Stimulated activated CD8-positive, alpha-beta memory T cell treated with anti-CD3 and anti-CD28 coated beads, Interleukin-4, amount 100 ng/mL, for 1 hour (primary cell): ENCODE measurements at places on chromosomes 1 and 21.
A peak's percentile ranks its signal among the peaks of the same experiment; 100 is the strongest.

DNA sequence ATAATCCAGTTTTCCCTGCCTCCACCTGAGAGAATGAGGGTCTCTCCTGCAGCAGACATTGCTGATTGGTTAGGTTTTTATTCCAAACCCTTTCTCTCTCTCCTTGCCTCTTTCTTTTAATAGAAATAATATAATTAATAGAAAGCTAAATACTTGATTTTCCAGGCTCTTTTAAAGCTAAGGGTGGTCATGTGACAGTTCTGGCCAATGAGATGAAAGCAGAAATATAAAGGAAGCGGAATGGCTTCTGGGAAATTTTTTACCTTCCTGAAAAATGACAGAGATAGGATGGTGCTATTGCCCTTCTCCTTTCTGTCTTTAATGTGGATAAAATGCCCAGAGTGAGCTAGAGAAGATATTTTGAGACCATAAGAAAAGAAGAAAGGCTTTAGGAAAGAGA lies 35.6 kb downstream of the DNAI4 start:
- DNase-seq, result no peak

- DNase-seq, result no peak
These were observed 57.7 kb downstream of the VWA5B1 start for GRCh38 chr1:20348326-20348915.

DNA sequence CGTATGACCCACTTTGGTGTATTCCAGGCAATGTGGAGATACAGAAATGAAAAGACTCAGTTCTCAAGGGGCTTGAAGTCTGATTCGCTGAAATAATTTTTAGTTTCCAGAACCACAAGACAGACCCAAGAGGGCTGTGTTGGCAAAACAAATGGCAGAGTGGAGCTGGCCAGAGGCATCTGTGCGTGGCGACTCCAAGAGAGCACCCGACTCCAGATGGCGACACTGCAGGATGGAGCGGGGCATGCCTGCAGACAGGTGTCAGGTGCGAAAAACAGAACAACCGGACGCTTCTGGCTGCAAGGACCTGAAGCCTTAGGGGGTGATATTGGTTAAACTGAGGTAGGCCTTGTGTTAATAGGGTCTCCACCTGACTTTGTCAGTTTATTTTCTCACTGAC lies 31.7 kb upstream of the COQ8A start:
- no peak for DNase-seq

GRCh38 chr1:200226268-200226968 lies 183.4 kb downstream of the ZNF281 start:
- no peak for DNase-seq

DNA sequence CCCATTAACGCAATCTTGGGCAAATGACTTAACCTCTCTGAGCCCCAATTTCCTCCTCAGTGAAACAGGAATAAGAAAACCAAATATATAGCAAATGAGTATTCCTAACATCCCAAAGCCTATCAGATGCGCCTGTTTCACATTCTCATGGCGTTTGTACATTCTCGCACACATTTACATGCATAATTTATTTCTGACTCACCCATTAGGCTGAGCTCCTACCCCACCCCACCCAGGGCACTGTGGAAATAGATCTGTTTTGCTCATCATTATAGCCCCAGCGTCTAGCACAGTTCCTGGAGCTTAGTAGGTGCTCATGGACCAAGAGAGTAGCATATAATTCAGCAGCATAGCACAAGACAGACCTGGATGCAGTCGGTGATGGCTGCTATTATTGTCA lies 146.1 kb upstream of the VANGL1 start:
- no peak for DNase-seq

DNA sequence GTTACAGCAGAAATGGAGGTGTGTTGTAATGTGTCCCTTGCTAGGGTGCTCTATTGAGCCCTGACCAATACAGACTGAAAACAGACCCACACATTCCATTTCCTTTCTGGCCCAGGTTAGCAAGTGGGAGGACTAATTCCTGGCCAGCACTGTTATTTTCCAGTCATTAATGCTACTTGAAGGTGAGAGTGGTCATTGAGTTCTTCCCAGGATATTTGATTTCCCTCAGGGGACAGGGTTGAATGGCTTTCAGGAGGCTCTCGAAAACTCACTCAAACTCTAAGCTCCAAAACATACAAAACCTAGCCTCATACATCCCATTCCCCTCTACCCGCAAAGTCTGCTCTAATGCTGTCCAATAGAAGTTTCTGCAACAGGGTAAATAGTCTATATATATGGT lies 6.2 kb downstream of the LRRC52 start:
- no peak for DNase-seq

DNA sequence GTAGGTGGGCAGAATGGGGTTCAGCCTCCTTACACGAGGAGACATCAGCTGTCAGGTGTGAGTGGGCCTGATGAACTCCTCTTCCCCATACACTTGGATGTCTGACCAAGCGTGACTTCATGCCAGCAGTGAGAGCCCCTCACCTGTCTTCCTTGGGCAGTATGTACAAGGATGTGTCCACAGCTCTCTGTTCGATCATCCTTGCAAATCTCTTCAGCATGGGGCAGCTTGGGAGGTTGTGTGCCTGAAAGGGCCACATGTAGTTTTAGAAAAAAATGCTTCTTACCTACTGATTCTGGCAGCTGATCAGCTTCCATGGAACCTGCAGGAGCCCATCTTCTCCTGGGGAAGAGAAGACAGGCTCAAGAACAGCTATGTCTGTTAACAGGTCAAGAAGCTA lies 18.0 kb downstream of the ACP6 start:
- no peak for DNase-seq

- no peak for DNase-seq
These were observed 5.9 kb downstream of the PKLR start for GRCh38 chr1:155295183-155295941.

- no peak for DNase-seq
These were observed 40.7 kb downstream of the COA6 start for GRCh38 chr1:234413990-234414389.

DNA sequence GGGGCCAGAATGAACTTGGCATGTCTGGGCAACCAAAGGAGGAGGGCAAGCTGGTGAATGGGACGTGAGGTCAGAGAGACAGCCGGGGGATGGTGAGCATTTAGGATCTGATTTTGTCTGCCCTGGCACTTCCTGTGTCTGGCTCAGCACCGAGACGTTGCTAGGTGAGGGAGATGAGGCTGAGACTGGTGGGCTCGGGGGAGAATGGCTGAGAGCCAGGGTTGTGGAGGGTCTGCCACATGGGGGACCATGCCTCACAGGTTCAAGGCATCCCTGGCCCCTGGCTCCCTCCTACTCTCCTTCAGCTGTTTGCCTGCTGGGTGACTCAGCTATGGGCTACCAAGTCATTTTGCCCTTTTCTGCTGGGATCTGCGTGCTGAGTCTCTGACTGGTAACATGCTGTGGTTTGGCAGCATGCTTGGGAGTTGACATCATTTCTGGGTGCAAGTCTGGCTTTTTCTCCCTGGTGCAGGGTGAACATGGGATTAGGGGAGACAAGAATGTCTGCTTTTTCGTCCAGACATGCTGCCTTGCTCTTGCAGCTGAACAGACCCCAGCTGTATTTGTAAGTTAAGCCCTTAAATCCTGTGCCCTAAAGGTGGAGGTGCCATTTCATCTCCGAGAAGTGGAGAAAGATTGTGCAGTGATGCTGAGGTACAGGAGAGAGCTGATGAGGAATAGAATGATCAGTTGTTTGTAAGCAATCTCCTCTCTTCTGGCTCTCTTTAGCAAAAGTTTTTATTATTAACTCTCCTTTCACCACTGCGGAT lies 17.6 kb downstream of the GALNT2 start:
- DNase-seq, result no peak

DNA sequence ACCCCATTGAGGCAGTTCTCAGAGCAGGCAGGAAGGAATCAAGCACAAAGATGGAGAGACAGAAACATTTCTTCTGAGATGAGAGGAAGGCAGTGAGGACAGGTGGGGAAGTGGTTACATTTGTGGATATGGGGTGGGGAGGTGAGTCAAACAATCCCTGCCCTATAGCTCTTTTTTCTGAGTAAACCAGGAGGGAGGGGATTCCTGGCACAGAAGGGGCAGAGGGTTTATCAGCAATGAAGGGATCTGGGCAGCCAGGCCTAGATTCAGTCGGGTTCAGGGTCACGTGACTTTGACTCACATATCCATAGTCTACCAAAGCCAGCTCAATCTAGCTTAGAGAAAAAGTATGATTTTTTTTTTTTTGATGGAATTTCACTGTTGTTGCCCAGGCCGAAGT lies 15.7 kb upstream of the PHC2 start:
- no peak for DNase-seq

- DNase-seq, result no peak
These were observed 72.8 kb downstream of the S100B start for GRCh38 chr21:46532080-46532479.

- DNase-seq, result peak; percentile 76
These were observed 420 bp downstream of the CFAP57 start for GRCh38 chr1:43172527-43172972.

DNA sequence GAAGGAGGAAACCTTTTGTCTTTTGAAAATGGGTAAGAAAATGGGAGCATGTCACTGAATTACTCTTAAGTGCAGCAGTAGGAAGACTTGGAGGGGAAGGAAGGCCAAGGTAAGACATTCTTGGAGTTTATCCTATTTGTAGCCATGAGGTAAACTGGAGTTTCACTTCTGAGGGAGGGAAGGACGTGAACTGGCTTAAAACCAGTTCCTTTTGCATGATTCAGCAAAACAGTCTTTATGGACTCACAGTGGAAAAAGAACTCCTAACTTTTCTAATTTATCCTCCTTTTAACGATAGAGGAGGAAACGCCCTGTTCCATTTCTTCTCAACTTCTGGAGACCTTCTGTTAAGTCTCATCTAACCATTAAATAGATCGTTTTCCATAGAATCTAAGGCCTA lies 2.5 kb downstream of the PRDX6 start:
- no peak for DNase-seq

- no peak for DNase-seq
These were observed 10.4 kb downstream of the PGLYRP4 start for GRCh38 chr1:153337980-153338853.

GRCh38 chr1:246397046-246397445 lies 110.0 kb downstream of the SMYD3 start:
- no peak for DNase-seq
